ENCODE measurements at places on chromosomes 13 and 19.

- no peak for DNase-seq
Measured at GRCh38 chr19:48935864-48936263, 2.4 kb downstream of the DHDH start.

GRCh38 chr19:16118489-16119033 is 6.9 kb downstream of the RAB8A start:
- DNase-seq, result no peak

DNA sequence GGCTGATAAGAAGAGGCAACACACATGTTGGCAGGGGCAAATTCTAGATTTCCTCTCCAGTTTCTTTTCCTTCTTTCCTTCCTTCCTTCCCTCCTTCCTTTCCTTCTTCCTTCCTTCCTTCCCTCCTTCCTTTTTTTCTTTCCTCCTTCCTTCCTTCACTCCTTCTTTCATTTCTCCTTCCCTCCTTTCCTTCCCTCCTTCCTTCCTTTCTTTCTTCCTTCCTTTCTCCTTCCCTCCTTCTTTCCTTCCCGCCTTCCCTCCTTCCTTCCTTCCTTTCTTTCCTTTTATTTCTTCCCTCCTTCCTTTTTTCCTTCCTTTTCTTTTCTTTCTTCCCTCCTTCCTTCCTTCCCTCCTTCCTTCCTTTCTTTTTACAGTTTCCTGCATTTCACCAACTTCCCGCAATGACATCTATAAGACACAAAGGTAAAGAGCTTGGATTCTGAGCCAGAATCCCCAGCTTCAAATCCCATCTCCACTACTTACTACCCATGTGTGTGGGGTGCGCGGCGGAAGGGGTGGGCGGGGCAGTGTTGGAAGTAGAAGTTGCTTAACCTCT is 35.3 kb downstream of the INSR start:
- no peak for DNase-seq

GRCh38 chr19:49436381-49437017 is 4.8 kb downstream of the SLC17A7 start:
- DNase-seq, result no peak

- no peak for DNase-seq
Measured at GRCh38 chr19:42497492-42498168, 30.7 kb downstream of the CEACAM1 start.

- DNase-seq, result no peak
Measured at GRCh38 chr19:379796-380195, 29.2 kb downstream of the C2CD4C start.

DNA sequence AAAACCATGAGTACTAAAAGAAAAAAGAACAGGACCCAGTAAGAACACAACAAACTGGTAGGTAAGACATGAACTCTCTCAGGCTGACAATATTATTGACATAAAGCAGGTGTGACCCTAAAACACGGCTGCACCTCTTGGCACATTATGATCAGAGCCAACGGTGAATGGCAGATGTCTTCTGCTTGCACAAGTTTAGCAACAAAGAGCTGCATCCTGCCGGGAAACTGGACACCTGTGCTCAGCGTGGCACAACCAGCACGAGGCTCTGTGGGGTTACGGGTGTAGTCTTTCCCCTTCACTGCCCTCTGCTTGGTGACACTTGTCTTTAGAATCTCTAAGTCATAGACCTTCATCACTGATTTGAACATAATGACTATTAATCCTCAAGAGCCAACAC is 97.9 kb downstream of the DOCK9 start:
- no peak for DNase-seq

DNA sequence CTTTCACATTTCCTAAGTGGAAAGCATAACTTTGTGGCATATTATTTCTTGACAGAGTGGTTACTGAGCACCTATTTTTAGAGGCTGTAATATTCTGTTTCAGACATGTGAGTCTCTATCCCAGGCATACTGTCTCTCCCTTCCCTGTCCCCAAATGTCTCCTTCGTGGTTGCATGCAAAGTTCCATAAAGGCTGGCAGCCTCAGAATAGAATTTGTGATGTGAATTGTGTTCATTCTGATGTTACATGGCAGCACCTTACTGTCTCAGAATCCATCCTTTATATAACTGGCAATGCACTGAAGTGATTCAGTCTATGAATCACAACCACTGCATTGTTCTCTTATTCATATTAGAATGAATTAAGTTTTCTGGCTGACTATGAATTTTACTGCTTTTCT is 89.0 kb upstream of the SLC7A1 start:
- DNase-seq, result no peak

DNA sequence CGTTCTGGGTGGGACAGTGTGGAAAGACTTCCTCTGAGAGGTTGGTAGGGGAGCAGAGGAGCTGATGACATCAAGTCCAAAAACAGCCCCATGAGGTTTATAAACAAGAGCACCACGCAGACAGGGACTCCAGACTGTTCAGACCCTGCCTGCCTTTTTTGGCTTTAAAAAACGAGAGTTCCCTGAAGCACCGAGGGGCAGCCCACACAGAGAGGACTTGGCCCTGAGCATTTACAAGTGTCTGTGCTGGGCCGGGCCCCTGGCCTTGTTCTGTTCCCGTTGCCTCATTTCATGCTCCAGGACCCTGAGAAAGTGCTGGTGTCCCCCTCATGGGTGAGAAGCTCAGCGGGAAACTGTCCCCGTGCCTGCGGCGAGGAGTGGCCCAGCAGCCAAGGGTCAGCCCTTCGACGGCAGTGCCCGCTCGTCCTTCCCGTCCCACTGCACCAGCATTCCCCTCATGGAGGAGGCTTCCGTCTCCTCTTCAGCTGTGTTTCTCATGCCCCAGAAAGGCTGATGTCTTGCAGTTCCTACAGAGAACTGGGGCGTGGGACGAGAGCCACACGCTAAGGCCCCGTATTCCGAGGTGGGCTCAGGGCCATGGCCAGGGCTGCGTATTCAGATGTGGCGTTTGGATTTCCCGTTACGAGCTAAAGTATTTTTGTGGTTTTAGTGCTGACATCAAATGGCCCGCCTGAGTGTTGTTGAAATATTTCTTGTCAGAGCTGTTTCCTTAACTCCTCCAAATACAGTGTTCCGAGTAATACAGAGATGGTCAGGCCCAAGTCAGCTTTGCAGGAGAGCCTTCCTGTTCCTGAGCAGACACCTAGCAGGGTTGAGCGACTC is 93.5 kb downstream of the ATP11A start:
- DNase-seq, result no peak

DNA sequence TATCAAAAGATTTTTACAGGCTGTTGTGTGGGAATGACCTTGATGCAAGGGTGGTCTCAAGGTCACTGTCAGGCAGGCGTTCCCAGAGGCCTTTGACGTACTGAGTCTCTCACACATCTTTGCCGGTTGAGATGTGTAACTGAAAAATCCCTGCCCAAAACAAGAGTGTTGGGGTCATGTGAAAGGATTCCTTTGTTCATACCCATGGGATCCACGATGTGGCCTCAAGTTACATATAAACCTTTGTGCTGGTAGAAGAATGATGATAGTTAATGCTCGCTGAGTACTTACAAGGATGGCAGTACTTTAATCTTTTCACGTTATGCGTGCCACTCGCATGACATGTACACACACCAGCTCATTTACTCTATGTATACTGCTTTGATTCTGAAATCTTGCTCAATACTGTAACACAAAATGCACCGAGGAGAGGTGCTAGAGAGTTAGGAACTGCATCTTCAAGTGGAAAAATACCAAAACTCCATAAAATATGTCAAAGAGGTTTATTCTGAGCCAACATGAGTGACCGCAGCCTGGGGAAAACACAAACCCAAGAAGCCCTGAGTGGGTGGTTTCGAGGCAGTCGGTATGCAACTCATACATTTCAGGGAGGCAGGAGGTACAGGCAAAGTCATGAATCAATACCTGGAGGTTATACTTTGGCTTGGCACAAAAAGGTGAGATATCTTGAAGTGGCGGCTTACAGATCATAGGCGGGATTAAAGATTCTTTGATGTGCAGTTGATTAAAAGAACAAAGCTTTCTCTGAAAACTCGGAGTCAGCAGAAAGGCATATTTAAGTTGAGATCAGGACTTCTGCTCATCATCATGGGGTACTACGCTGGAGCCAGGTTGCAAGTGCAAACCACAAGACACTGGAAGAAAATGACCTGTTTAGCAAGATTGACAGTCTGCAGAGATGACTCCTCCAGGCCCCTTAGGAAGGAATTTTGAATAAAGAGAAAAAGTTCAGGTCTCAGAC is 87.4 kb upstream of the ARHGEF7 start:
- no peak for DNase-seq

GRCh38 chr13:100203696-100204367 is 114.9 kb downstream of the PCCA start:
- DNase-seq, result no peak

DNA sequence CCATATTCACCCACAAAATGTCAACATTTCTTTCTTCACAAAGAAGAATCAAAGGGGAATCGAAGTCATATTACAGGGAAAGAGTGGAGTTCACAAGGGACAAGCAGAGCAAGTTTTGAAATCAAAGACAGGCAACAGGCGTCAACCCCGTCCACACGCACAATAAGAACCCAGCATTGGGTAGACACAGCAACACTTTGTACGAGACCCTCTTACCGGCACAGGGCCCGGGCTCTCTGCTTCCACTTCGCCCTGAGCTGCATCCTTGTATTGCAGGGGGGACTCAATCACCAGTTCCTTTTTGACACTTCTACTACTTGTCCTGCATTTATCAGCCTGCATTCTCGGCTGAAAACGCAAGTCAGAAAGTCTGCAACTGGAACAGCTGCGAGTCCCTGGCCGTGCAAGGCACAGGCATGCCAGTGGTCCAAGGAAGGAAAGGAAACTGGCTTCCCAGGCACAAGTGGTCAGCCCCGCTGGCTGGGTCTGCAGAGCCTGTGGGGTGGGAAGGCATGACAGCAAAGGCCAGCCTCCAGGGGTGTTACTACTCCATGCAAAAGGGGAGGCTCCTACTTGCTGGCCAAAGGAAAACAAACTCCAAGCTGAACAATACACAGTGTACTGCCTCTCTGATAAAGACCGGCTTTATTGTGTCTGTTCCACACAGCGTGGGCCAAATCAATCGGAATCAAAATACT is at the start of gene DOCK9:
TSS of gene DOCK9 (minus strand) at position 497 of the 698 bp plus-strand sequence. CDS start at position 342, 155 bp downstream.
- DNase-seq, result no peak

GRCh38 chr19:39307046-39307821 is 11.0 kb downstream of the IFNL1 start:
- DNase-seq, result no peak

DNA sequence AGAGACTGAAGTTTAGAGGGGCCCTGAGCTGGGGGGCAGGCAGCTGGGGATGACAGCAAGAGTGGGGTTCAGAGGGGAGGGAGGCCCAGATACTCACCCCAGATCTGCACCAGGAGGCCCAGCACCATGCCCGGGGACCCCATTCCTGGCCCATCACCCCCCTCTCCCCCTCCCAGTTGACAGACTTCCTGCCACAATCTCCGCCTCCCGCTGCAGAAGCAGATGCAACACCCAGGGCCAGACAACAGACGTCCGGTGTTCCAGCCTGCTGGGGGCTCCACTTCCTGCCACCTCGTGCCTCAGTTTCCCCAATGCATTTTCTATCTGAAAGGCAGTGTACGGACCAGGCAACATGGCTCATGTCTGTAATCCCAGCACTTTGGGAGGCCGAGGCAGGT is at the start of gene TMIGD2:
TSS of gene TMIGD2 (minus strand) at position 147 of the 398 bp plus-strand sequence. CDS start at position 143, 4 bp downstream.
- peak; percentile 8 for DNase-seq

GRCh38 chr19:18774782-18775444 is 16.2 kb downstream of the COMP start:
- DNase-seq, result no peak

Data from activated T-helper 1 cell treated with Interleukin-2 at 50 U/mL for 16 hours (primary cell).